ENCODE measurements at places on chromosomes 2 and 18.

GRCh38 chr2:170235860-170236679 is 58.1 kb downstream of the MYO3B start:
- DNase-seq: peak; percentile 29

- DNase-seq: no peak
These were observed 166.9 kb upstream of the OSR1 start for GRCh38 chr2:19525313-19525712.

DNA sequence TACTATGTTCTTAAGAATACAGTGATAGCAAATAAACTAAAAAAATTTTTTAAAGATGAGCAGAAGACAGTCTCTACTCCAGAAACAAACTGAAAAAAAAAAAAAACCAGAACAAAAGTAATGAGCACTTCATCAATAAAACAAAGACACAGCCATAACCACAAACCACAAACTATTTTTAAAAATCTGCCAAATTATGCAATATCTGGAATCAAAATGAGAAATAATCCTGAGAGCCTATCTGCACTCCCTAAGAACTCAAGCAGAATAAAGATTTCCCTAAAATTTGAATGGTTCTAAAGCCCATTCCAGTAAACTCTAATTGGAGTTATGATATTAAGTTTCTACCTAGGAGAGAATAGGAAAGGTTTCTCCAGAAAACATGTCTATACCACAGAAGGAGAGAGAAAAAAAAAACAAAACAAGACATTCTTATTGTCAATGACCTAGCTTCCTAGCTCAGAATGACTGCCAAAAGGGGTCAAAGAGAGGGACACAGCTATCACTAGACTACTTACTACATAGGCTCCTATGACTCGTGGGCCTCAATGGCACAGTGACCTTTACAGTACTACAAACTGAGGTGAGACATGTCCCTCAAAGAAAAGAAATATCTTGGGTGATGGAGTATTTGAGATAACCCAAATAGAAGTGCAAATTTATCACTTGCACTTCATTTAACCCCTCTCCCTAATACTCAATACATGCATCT is 262.8 kb downstream of the ZEB2 start:
- no peak for DNase-seq

DNA sequence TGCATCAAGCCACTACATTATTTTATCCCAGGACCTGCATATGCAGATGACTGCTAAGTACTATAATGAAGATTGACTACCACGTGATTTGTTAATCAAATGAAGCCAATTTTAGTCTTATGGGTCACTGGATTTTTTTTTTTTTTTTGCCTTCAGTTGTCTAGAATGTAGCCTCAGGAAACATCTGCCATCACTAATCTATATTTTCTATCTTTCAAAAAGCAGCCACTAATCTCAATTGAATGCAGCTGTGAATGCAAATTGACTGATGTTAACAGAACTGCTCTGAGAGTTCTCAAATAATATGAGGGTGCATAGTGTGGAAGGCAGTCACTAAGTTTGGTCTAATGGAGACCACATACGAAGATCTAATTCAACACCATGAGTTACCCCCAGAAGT is 106.3 kb downstream of the ABCA12 start:
- DNase-seq: no peak

GRCh38 chr2:207530160-207531031 is 634 bp downstream of the CREB1 start:
- no peak for DNase-seq

- no peak for DNase-seq
These were observed 43.2 kb downstream of the CCDC138 start for GRCh38 chr2:108829578-108830310.

DNA sequence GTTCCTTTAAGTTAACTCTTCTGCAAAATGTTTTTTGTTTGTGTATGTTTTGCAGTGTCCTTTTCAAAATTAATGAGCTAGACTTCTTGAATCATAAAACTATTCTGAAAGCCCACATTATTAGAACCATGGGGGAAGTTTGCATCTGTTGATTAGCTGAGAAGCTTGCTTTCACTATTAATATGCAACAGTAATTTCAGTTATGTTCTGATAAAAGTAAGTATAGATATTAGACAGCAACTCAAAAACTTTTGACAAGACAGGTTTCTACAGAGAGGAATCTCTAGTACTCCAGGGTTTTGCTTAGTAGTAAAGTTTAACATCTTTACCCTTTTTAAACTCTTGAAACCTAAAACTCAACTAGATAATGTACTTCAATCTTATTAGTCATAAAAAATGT is 147.8 kb downstream of the UBE2E3 start:
- no peak for DNase-seq

GRCh38 chr2:177882501-177882900 is 190.1 kb downstream of the PDE11A start:
- no peak for DNase-seq

All from NCI-H2107 (cell line).